ENCODE measurements at places on chromosomes 1 and 21.

DNA sequence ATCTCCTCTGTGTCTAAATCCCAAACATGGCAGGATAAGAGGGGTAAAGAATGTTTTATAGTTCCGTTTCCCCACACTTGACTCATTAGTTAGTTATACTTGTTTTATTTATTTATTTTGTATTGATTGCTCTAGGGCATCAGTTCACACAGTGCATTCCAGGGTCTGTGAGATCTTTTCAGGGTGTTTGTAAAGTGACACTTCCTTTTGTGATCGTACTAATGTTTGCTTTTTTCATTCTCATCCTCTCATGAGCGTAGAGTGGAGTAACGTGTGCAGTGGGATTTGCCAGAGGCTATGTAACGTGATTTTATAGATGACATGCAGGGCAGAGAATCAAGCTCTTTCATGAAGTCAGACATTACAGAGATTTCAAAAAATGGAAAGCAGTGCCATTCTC lies 103.2 kb downstream of the SCCPDH start:
- DNase-seq, result no peak

GRCh38 chr1:81029266-81029665 lies 771.5 kb upstream of the ADGRL2 start:
- no peak for DNase-seq

- DNase-seq, result no peak
Measured at GRCh38 chr1:245432228-245432875, 277.6 kb downstream of the KIF26B start.

DNA sequence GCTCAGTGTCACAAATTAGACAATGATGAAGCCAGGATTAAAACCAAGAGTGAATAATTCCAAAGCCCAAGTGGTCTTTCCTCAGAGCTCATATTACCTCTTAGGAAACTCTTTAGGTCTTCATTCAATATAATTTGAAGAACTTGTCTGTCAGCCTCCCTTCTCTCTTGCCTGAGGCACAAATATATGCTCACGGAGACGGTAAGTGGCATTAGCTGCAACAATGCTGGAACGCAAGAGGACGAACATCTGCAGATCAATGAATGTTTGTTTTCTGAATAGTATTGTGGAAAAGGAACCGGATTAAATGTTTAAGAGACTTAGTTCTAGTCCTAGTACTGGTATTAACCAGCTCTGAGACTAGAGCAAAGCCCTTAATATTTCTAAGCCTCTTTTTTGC lies 39.7 kb upstream of the LYST start:
- DNase-seq, result no peak

DNA sequence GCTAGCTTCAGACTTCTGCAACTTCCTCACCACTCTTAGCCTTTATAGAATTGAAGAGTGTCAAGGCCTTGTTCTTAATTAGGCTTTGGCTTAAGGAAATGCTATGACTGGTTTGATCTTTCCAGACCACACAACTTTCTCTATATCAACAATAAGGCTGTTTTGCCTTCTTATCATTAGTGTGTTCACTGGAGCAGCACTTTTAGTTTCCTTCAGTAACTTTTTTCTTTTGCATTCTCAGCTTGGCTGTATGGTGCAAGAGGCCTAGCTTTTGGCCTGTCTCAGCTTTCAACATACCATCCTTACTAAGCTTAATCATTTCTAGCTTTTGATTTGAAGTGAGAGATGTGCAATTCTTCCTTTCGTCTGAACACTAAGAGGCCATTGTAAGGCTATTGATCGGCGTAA lies 8.6 kb downstream of the PRKACB start:
- DNase-seq, result no peak

- DNase-seq, result no peak
Measured at GRCh38 chr1:244854166-244854565, 10.2 kb downstream of the HNRNPU start.

DNA sequence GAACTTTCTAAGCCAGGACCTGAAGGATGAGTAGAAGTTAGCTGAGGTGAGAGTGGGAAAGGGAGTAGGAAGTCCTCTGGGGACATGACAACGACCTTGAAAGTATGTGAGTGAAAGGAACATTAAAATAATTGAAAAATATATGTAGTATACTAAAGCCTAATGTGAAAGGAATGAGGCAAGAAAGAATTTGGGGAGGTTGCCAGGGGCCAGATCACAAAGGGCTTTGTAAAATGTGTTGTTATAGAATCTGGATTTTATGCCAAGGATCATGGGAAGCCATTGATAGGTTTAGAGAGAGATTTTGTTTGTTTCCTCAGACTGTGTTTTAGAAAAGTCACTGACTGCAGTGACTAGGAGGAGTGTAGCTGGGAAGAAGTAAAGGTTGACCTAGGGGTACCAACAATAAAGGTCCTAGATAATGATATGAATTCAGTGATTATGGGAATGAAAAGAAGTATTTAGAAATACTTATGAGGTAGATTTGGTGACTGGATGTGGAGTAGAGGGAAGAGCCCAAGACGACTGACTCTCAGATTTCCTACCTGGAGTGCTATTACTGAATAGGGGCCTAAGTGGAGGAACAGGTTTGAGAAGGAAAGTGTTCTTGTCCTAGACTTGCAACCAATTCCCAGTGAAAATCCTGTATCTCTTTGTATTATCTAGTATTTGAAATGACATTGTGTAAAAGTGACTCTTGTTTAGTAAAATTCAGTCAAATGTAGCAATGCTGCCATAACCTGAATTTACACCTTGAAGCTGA lies 179.8 kb downstream of the PHTF1 start:
- DNase-seq, result no peak

DNA sequence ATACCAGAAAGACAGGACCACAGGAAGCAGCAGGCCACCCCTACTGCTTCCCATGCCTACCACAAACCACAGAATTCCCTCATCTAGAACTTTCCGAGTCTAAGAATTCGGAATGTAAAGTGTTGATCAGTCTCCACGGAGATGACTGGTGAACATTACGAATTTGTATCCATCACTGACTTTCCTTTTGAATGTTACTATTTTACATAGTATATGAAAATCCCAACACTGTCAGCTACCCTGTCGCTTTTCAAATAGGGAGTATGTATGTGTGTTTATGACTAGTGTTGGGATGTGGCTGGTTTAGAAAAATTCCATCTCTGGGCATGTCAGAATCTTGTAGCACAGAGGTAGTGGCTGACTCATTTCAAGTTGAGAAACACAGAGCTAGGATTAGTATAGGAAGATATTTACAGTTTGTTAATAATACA lies 118.2 kb downstream of the COQ8A start:
- no peak for DNase-seq

DNA sequence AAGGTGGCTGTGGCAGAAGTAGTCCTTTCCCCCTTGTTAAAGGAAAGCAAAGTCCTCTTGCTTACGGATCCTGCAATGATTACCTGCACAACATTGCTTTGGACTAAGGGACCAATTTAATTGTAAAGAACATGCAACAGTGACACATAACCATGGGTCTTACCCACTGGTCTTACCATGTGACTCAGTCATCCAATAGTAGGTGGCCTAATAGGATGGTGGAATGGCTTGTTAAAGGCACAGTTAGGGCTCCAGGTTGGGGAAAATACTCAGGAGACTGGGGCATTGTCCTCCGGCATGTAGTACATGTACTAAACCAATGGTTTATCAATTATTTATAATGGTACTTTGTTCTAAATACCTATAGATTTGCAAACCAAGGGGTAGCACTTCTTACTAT lies 2.1 kb upstream of the YIPF1 start:
- no peak for DNase-seq

DNA sequence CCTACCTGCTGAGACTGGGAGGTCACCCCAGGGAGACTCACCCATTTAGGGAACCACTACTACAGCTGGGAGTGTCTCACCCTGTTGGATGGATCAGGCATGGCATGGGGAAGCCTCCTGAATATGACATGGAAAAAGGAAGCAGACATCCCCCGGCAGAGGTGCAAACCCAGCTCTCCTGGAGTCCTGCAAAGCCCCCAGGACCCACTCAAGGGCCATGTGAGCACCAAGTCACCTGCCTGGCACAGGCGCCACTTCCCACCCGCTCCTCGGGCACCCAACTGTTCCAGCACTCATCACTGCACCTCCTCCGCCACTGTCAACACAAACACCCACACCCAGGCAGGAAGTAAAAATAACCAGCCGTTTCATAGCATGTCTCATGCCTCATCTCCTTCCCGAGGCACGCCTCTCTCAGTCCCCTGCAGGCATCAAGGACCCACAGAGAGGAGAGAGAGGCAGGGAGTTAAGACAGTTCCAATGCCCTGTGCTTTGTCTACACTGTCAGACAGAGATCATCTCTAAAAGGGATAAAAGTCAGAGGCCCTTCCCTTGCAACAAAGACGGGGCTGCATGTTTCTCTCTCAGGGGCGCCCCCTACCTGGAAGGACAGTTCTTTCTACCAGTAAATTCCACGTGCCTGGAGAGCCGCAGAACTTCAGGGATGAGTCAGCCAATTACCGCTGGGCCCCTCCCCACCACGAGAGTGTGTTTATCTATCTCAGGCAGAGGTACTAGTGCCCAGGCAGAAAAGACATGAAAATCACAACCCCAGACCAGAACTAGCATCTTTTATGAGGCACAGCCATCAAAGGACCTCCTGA lies 150.1 kb upstream of the SOD1 start:
- DNase-seq, result peak; percentile 65

DNA sequence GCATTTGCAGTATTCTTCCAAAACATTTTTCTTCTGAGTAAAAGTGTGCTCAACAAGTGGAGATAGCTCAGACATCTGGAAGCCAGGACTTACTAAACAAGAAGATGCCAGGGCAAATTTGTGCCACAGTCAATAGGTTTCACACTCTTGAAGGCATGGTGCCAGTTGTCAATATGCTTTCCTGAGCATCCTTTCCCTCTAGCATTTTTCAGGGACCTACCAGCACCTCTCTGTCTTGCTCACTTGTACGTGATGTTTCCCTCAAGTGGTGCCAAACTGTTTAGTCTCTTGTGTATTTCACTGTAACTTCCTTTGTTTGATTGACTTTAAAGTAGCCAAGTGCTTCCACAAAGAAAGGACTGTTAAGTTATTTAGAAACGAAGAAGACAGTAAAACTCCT lies 194.0 kb upstream of the SGIP1 start:
- no peak for DNase-seq

DNA sequence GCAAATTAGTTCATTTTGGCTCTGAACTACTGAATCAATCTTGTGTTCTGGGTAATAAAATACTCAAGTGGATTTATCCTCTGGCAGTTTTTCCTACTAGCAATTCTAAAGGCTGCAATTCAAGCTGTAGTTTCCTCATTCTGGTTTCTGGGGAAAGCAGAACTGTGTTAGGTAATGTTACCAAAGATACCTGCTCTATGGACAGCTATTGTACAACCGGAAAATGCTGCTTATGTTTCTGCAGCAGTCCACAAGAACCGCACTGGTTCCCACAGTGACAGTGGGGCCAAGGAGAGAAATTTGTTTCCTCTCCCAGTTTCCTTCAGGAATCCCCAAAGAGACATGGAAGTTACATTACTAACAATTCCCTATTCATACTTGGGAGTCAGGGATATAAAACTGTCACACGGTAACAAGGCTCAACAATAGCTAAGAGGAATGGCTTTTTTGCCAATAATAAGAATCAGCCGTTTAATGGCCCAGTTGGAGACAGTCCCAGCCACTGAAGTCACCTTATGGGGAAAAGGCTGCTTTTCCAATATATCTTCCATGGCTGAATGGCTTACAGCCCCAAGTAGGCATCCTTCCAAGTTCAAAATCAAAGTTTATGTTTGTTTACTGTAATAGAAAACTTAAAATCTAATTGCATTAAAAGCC lies 52.6 kb downstream of the PCNX2 start:
- DNase-seq, result no peak

- DNase-seq, result no peak
Measured at GRCh38 chr21:45034556-45035476, 39.6 kb upstream of the ADARB1 start.

DNA sequence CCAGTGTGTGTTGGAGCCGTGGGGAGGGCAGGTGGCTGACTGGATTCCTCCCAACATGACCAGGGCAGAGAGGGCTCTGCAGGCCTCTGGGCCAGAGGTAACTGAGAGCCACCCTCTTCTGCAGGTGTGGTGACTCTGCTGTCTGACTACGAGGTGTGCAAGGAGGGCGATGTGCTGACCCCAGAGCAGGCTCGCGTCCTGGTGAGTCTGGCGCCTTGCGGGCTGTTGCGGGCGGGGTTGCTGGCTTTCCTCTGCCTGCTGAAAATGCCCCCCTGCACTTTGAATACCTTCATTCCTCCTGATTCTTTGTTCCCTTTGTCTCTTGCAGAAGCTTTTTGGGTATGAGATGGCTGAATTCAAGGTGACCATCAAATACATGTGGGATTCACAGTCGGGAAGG lies 6.7 kb downstream of the MRTO4 start:
- no peak for DNase-seq

DNA sequence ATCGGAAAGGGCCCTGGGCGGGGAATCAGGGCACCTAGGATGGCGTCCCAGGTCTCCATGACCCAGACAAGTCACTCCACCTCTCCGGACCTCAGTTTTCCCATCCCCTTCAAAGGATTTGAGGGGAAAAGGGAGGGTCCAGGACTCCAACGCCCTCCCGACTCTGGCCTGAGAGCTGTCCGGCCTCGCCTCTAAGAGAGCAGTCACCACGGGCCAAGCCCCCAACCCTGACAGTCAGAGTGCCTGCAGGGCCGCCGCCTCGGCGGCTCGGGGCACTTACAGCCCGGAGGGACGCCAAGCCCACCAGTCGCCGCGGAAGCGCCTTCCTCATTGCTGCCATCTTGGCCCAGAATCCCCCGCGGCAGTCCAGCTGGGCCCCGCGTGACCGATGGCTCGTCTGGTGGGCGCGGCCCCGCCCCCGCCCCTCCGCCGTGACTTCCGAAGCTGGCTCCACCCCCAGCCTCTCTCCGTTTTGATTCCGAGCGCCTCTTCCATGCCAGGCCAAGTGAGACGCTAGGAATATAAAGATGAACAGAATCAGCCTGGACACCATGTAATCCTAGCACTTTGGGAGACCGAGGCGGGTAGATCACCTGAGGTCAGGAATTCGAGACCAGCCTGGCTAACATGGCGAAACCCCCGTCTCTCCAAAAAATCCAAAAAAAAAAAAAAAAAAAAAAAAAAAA lies at the start of gene HMGCL:
TSS of gene HMGCL (minus strand) at position 354 of the 686 bp plus-strand sequence. CDS start at position 340, 14 bp downstream.
- DNase-seq, result peak; percentile 80

DNA sequence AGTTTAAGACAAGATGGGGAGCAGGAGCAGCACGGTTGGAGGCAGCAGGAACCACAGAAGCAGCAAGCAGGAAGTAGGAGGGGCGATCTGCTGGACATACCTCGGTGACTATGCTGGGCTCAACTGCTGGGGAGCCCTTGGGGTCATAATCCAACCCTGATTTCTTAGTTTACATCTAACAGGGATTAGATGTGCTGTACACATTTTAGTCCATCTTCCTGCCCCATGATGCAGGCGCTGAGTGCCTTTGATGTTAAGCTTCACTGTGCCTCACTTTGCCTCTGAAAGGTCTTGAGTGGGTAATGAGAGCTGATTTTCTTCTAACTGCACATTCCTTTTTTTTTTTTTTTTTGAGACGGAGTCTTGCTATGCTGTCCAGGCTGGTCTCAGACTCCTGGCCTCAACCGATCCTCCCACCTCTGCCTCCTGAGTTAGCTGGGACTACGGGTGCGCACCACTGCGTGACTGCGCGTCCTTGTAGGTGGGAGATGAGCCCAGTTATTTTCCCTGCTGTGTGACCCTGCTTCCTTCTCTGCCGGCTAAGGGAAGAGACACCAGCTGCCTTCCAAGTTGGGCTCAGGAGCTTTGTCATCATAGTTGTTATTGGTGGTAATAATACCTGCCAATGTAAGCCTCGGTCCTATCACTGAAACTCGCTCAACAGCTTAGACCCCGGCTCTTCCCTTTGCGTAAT lies 1.1 kb upstream of the RCAN3 start:
- DNase-seq, result no peak

GRCh38 chr1:17213148-17213781 lies 8.3 kb downstream of the PADI1 start:
- DNase-seq, result no peak
